ENCODE measurements at places on chromosomes 12 and 14.

DNA sequence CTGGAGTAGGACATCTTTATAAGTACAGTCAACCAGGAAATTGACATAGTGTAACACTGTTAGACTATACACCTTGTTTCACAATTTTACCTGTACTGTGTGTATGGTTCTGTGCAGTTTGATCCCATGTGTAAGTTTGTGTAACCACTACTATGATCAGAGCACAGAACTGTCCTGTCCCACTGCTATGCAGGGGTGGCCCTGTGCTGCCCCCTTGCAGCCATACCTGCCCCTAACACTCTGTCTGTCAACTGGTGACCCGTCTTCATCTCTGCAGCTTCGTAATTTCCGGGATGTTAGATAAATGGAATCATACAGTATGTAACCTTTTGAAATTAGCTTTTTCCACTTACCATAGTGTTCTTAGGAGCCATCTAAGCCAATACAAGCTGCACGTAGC is 58.7 kb upstream of the RD3L start:
- DNase-seq, result no peak

DNA sequence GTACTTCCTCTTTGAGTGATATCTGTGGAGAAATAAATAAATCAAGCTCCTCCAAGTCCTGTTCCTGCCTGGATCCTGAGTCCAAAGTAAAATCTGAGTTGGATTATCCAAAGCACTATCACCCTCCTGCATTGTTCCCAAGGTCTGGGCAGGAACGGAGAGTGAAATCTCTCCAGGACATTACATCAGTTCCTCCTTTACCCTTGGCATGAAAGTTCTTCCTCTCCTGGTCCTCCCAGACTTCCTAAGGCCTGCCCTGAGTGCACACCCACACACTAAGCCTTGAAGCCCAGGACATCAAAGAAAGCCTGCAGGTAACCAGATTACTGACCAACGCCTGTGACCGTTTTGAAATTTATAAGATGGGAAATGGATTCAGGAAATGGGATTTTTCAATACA is 206.8 kb upstream of the BCL2L14 start:
- DNase-seq, result no peak

DNA sequence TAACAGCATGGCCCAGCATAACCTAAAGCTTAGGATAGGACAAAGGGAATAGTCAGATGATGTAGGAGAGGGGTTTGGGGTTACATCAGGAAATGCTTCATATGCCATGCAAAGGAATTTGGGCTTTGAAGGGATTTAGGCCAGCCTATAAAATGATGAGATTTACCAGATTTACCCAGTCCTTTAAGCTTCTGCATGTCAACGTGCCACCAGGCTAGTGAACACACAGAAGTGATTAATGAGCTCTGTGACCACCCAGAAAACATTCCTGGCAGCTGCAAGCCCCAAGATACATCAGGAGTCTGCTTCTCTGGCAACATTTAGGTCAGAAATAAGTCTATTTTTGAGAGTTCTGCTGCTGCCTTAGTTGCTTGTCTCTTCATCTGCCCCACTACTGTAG is 118.3 kb downstream of the LRIG3 start:
- DNase-seq, result no peak

GRCh38 chr12:52815676-52816588 is 2.0 kb upstream of the KRT4 start:
- no peak for DNase-seq

GRCh38 chr14:24888532-24888931 is 161.4 kb downstream of the STXBP6 start:
- DNase-seq, result no peak

DNA sequence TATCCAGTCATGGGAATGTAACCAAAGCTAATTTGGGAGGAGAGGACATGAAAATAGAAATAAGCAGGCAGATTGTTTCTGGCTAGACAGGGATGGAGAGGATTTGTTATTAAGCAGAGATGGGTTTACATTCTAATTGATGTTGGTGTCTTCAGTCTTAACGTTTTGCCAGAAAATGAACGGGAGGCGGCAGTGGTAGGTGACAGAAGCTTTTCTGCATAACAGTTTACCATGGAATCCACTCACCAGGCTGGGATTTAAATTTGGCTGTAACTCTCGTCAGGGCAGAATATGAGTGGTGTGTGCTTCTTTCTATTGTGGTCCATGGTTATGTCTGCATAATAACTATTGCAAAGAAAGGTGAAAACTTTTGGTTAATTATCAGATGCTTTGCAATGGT is 50.2 kb upstream of the OTX2 start:
- DNase-seq, result no peak

GRCh38 chr14:79337761-79338160 is 873.5 kb downstream of the DIO2 start:
- no peak for DNase-seq

DNA sequence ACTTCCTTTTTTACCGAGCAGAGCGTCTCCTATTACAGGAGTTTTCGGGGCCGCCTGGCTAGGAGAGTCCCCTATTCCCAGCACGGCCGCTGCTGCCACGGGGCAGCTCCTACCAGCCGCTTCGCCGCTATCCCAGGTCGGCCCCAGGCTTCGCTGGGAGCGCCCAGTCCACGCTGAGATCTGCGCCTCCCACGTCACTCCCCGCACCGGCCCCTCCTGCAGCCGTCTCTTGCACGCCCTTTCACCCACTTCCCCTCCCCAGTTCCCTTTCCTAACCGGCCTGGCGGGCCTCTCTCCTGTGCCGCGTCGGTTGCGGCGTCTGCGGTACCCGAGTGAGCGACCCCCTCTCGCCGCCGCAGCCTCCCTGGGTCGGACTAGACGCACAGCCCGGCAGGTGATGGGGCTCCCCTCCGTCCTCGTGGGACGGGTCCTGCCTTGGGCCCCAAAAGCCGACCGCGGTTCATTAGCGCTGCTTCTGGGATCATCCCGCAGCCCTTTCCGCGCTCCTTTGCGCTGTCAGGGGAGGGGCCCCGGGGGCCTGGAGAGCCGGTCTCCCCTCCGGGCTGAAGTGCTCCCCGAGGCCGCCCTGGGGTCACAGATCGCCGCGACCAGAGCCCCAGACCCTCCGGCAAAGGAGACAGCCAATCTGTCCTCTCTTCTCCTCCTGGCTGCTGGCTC is 1318.4 kb downstream of the TMEM121 start:
- no peak for DNase-seq

GRCh38 chr12:41683023-41683422 is 461.7 kb downstream of the GXYLT1 start:
- no peak for DNase-seq

DNA sequence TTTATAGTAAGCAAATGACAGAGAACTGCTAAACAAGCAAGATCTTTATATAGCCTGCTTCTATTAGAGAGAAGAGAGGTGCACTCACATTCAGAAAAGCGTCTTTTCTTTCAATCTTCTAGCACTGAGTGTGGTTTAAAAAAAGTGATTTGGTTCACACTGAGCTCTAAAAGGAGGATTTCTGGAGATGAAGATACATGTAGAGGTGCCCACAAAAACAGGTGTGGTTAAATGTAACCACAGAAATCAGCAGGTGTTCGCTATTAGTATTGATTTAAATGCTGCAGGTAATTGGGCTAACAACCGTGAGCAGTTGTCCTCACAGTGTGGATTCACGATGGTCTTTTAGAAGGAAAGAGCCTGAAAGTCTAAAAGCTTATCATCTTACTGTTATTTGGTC is 10.7 kb downstream of the PKP2 start:
- no peak for DNase-seq

Measured in stimulated activated CD4-positive, alpha-beta T cell treated with anti-CD3 and anti-CD28 coated beads, Interleukin-1b, Interleukin-23, amount 100 ng/mL, for 1 hour (primary cell).